Kidney (tissue), 22 donors: ENCODE measurements at places on chromosomes 3 and 15.
A peak's percentile ranks its signal among the peaks of the same experiment; 100 is the strongest.

DNA sequence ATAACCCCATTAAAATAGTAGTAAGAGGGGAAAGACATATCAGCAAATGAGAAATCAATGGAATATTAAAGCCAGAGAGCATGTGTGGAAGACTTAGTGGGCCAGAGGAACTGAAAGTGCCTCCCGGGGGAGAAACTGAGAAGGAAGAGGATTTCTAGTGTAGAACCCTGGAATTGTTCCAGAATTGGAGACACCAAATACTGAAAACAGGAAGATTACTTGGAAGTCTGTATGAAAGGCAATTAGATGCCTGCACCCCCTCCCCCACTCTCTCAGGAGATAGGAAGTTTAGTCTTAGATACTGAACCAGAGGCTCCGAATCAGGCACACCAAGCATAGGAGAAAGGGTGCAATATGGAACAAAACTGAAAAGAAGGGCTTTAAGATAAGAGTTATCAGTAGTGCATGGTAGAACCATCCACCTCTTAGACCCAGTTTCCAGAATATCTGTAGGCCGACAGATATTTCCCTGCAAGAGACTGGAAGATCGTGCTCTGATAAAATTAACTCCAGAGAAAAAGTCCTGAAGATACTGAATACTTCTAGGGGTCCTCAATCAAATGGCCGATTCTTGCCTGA lies 32.4 kb downstream of the KLHL18 start:
- DNase-seq, result no peak
- H3K36me3 ChIP-seq, result peaks cover 7% of the 10 kb centered on the region
- no peaks in the 10 kb centered on the region for H3K27me3 ChIP-seq
- no peaks in the 10 kb centered on the region for H3K4me1 ChIP-seq

DNA sequence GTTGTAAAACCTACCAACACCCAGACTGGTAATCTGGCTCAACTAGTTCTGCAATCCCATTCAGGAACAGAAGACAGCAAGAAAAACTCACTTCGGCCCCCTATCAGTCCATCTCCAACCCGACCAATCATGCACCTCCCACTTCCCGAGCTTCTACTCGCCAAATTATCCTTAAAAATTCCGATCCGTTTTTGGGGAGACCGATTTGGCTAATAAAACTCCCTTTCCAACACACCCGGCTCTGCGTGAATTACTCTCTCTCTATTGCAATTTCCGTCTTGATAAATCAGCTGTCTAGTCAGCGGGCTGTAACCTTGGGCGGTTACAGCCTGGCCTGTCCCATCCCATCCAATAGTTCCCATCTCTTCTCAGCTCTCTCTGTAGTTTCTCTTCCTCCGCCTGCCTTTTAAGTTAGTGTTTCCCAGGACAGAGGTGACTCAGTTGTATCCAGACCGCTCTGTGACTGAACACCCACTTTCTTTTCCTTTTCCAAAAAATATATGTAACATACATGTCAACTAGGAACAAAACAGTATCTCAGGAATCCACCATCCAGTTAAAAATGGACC lies 780 bp upstream of the ACAD9 start:
- peaks cover 18% of the 10 kb centered on the region for H3K4me1 ChIP-seq
- peak overlapping the region; percentile 90 for H3K27ac ChIP-seq
- peak overlapping the region; percentile 96 for H3K4me3 ChIP-seq
- DNase-seq, result no peak

GRCh38 chr3:165195640-165196576 lies at the start of gene SLITRK3:
Gene SLITRK3, minus strand, starts transcription at chr3:165196384. Its CDS starts 5,554 bp downstream, at chr3:165190830.
- H3K27me3 ChIP-seq, result peaks cover 58% of the 10 kb centered on the region
- DNase-seq, result peak; percentile 39
- no peaks in the 10 kb centered on the region for H3K4me1 ChIP-seq
- H3K27ac ChIP-seq, result no peak within 1 kb of the TSS

GRCh38 chr3:38725726-38726419 lies 76.4 kb upstream of the SCN5A start:
- no peaks in the 10 kb centered on the region for H3K27me3 ChIP-seq
- DNase-seq, result no peak
- H3K4me3 ChIP-seq, result no peak overlapping the region
- no peaks in the 10 kb centered on the region for H3K4me1 ChIP-seq
- no peaks in the 10 kb centered on the region for H3K36me3 ChIP-seq

- no peaks in the 10 kb centered on the region for H3K4me1 ChIP-seq
- H3K4me3 ChIP-seq, result no peak overlapping the region
- H3K27me3 ChIP-seq, result no peaks in the 10 kb centered on the region
Measured at GRCh38 chr3:97940034-97940433, 32.2 kb downstream of the RIOX2 start.
